ENCODE measurements at places on chromosomes 2 and 18.

DNA sequence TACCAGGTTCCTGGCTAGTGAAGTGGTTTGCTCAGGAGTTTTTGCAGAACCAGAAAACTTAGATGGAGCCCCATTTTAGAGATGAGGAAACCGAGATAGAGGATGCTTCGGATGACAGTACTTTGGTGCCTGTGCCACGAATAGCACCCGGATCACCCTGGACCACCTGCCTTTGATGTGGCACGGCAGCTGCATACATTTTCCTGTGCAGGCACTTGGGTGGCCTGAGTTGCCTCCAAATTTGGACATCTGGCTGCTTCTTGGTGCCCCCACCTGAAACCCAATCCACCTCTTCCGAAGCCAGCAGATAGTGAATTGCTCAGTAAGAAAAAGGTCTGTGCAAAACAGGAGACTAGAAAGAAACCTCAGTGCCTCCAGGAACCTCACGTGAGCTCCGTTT lies 140.6 kb upstream of the ID2 start:
- DNase-seq: no peak

DNA sequence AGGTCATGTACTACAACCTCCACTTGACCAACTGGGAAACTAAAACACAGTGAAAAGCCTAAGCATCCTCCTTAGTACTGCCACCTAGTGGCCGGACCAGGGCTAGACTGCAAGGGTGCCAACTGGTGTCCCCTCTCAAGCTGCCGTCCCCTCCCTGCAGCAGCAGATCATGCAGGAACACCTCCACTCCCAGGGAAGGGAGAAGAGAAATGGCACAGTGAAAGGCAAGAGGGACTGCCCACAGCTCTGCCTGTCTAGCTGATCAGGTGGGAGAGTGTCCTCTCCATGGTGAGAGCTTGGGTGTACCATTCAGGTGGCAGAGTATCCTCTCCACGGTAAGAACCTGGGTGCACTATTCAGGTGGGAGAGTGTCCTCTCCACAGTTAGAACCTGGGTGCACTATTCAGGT lies 78.1 kb downstream of the AAK1 start:
- DNase-seq: no peak

GRCh38 chr2:25279091-25279651 lies 62.6 kb downstream of the DNMT3A start:
- no peak for DNase-seq

DNA sequence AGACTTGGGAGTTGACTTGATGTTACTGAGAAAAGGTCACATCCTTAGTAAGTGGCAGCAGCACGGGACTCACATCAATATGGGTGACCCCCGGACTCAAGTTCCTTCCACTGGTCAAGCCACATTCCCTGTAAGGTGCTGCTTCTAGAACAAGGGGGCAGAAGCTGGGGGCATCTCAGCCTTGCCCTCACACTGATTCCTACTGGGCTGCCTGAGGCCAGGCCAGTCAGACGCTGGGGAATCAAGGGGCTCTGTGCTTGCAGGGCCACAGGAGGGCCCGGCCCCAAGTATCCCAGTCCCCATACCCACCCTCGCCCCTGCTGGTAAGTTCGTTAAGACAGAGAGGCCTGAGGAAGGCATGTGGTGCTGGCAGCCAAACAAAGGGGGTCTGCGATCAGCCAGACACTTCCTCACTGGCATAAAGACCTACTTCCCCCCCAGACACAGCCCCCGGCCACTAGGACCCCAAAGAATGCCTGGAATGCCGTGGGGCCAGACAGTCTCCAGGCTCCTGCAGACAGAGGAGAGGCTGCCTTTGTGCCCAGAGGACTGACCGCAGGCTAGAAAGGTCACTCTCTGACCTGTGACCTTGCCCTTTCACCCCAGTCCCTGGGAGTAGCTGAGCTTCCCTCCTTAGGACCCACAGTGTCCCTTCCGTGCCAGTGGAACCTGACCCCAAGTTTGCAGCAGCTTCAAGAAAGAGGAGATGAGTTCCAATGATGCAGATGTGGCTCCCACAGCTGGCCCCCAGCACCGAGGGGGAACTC lies 83.6 kb downstream of the HS1BP3 start:
- no peak for DNase-seq

- no peak for DNase-seq
These were observed 55.2 kb downstream of the METTL4 start for GRCh38 chr18:2515908-2516625.

DNA sequence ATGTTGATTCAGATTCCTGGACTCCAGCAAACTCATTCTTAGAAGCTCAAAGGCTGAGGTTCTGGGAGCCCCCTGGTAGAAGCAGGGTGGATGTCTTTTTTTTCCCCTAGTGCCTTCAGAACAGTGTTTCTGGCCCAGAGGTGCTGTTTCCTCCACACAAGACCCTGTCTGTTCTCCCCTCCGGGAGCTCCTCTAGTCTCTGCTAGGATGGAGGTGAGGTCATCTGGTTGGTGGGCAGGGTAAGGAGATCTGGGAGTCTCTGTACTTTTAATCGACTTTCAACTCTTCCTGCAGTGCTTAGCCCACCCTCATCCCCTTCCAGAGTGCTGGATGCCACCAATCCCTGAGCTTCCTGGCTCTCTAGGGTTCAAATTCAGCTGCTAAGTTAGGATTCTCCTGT lies 192.0 kb downstream of the SH3BP4 start:
- DNase-seq: no peak

DNA sequence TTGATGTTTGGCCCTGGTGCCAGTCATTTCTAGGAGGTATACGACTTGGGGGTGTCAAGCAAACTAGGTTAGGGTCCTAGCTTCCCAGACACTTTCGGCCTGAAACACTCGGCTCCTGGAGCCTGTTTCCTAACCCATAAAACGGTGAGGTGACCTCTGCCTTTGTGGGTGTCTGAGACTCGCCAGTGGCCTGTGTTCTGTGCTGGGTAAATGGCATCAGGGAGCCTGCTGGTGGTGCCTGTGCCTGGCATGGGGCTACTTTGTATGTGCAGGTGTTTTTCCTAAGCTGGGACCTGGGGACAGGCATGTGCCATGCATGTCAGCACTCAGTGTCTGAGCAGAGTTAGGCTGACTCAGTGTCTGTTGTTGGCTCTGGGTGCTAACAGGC lies 139.2 kb downstream of the GLI2 start:
- DNase-seq: no peak

GRCh38 chr2:22999951-23000350 lies 385.0 kb upstream of the KLHL29 start:
- no peak for DNase-seq

GRCh38 chr18:13003466-13003896 lies 12.3 kb downstream of the CEP192 start:
- DNase-seq: no peak

- no peak for DNase-seq
These were observed 108.1 kb upstream of the POU3F3 start for GRCh38 chr2:104745846-104746245.

- DNase-seq: no peak
These were observed 19.8 kb upstream of the NT5DC4 start for GRCh38 chr2:112701052-112701451.

GRCh38 chr2:165044505-165045303 lies 89.4 kb upstream of the SLC38A11 start:
- DNase-seq: no peak

GRCh38 chr2:97806738-97807618 lies 93.6 kb downstream of the ZAP70 start:
- DNase-seq: peak; percentile 37

DNA sequence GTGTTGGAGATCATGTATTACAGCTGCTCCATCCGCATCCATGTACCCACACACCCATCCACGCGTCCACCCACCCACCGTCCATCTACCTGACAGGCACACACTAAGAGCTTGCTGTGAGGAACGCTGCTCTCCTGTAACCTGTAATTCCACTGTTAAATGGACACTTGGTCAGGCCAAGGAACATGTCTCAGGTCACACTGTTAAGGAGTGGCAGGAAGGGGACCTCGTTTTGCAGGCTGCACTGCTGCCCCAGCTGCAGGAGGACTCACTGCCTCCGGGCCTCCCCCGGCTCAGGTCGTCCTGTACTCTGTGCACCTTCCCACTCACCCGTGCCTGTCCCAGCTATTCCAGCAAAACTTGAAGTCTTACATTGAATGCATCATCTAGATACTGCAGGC lies 170.5 kb downstream of the EIPR1 start:
- DNase-seq: no peak

DNA sequence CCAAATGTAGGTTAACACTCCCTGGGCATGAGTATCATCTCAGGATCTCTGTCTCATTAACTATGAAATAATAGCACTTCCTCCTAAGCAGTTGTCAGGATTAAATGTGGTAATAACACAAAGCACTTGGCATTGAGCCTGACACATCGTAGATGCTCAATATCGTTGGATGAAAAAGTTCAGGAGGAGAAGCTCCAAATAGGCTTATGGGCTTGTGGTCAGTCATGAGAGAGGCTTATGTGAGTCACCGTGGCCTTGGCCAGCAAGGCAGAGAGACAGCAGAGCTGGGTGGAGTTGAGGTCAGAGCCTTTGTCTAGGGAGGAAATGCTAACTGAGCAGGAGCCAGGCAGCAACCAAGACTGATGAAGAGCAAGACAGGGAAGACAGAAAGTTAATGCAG lies 68.3 kb upstream of the PPM1B start:
- DNase-seq: no peak

GRCh38 chr2:56315376-56315775 lies 131.6 kb downstream of the CCDC85A start:
- no peak for DNase-seq

- no peak for DNase-seq
These were observed 2.3 kb downstream of the RAB11FIP5 start for GRCh38 chr2:73110168-73111072.

GRCh38 chr18:6249170-6249569 lies 165.5 kb downstream of the L3MBTL4 start:
- no peak for DNase-seq

GRCh38 chr2:10304458-10305253 lies 2.0 kb downstream of the HPCAL1 start:
- no peak for DNase-seq

DNA sequence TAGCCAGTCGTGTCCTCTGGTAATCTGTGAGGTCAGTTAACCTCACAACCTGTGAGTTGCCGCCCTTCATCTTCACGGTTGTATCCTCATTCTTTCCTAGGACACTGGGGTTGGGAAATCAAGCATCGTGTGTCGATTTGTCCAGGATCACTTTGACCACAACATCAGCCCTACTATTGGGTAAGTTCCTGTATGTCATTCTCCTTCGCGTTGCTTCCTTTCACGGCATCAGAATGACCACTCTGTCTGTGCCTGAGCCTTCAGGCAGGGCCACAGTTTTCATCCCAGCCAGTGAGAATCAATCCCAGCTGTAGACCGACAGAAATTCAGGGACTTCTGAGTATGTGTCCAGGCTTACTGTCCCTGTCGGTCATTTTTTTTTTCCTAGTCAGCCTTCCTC lies 67.1 kb downstream of the RAB31 start:
- no peak for DNase-seq

DNA sequence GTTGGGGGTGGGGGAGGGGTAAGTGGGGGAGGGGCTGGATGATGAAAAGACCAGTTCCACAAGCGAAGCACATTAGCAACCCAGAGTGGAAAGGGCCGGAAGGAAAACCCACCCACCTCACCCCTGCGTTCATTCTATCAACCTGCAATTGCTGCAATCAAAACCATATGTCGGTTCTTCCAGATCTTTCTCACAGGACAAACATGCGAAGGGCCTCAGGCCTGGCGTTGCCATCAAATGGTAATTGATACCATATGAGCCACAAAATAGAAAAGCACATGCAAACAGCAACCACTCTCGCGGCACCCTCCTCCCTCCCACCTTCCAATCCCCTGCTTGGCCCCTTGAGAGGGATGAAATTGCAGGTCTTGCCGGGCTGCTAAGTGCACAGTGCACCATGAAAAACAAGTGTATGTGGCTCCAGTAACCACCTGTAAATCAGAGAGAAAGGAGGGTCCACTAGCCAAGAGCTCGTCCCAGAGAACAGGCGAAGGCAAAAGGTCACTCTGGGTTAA lies 287.5 kb downstream of the TCF4 start:
- DNase-seq: no peak

GRCh38 chr2:316381-316780 lies 28.5 kb upstream of the ALKAL2 start:
- DNase-seq: no peak

GRCh38 chr2:207054521-207054920 lies 111.2 kb downstream of the KLF7 start:
- DNase-seq: no peak

DNA sequence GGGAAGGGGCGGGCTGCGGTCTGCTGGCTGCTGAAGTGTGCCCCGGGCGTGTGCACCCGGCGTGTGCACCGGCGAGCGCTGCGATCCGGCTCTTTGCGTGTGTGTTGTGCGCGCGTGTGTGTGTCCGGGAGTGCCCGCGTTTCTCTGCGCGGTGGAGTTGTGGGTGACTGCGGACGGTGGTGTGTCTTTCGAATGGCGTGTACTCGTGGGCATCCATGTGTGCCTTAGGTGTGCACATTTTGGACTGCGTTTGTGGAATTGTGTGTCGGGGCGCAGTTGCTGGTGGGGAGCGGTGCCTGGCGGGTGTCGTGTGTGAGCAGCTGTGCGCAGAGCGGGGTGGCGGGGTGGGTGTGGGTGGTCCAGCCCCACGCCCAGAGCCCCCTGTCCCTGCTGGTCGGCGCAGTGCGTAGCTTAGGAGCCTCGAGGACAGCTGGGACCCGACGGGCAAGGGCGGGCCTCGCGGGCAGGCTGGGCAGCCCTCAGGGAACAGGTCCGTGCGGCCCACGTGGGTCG lies 533 bp downstream of the HPCAL1 start:
- DNase-seq: peak; percentile 58

GRCh38 chr2:104826016-104826415 lies 27.9 kb upstream of the POU3F3 start:
- no peak for DNase-seq

- DNase-seq: no peak
These were observed 285.5 kb upstream of the NETO1 start for GRCh38 chr18:73153271-73153670.

DNA sequence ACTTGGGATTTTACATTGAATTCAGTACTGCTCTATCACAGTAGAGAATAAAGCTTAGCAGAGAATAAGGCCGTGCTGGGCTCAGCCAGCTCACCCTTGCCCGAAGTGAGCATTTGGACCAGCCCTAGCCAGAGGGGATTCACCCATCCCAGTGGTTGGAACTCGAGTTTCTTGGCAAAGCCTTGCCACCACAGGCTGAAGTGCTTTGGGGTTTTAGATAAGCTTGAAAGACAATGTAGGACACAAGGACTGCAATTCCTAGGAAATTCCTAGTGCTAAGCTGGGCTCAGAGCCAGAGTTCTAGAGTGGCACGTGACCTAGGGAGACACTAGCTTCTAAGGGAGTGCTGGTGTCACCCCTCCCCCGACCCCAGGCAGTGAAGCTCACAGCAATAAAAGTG lies 28.0 kb downstream of the SERPINB11 start:
- no peak for DNase-seq

DNA sequence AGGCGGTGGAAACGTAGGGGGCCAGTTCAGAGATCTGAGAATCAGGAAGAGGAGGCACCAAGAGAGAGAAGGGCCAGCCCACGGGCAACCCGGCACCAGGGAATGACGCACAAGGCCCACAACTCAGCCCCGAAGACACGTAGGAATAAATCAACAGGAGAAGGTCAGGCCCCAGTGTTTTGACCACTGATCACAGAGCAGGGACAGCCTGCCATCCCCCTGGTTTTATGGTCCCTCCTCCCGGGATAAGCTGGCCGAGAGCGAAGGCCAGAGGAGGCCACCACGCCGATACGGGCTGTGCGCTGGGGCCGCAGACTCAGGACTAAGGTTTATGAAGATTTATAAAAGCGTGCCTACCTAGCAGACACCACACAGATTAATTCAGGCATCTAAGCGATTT lies 341.4 kb downstream of the ZNF516 start:
- no peak for DNase-seq

Measured in frontal cortex (tissue), 4 donors.